Melanocyte of skin (primary cell): ENCODE measurements at places on chromosomes 11 and 22. TPM values are rescaled to one million over a fixed set of nuclear protein-coding genes. Genes with fewer than 3 reads are reported as not detected.

GDPD4 gene
- not detected in 2 replicates for total RNA-seq

VEGFB gene
- total RNA-seq = 57.1 and 66.2 TPM in 2 replicates

YPEL1 gene
- total RNA-seq = 0.34 and 0.36 TPM in 2 replicates

UBQLN3 gene
- 0.31 TPM in 1 of 2 replicates, not detected in the other for total RNA-seq

C11orf91 gene
- 0.34 and 0.36 TPM in 2 replicates for total RNA-seq

CBLIF gene
- not detected in 2 replicates for total RNA-seq

KIRREL3 gene
- not detected in 2 replicates for total RNA-seq

MMP7 gene
- total RNA-seq = 0.34 TPM in 1 of 2 replicates, not detected in the other

PHOX2A gene
- not detected in 2 replicates for total RNA-seq

HSPB2 gene
- 0.31 and 1.00 TPM in 2 replicates for total RNA-seq

MACROD1 gene
- 23.3 and 25.9 TPM in 2 replicates for total RNA-seq

TSPAN32 gene
- 0.34 and 1.1 TPM in 2 replicates for total RNA-seq

SCGB1C1 gene
- not detected in 2 replicates for total RNA-seq

MS4A12 gene
- total RNA-seq = 0.34 TPM in 1 of 2 replicates, not detected in the other

FZD4 gene
- 4.8 and 6.5 TPM in 2 replicates for total RNA-seq

KCNJ11 gene
- under 0.01 TPM in 1 of 2 replicates, not detected in the other for total RNA-seq

OR2AG2 gene
- 0.34 and 0.73 TPM in 2 replicates for total RNA-seq

CDC42BPG gene
- total RNA-seq = under 0.01 and 0.36 TPM in 2 replicates

TPH1 gene
- total RNA-seq = 0.34 and 0.36 TPM in 2 replicates

ANAPC15 gene
- total RNA-seq = 20.0 and 29.8 TPM in 2 replicates

MPPED2 gene
- 2.9 and 3.1 TPM in 2 replicates for total RNA-seq

MEI1 gene
- 1.1 TPM in 1 of 2 replicates, not detected in the other for total RNA-seq

TANGO2 gene
- total RNA-seq = 52.4 and 58.3 TPM in 2 replicates

PKP3 gene
- 0.36 and 1.4 TPM in 2 replicates for total RNA-seq

FGF4 gene
- not detected in 2 replicates for total RNA-seq

STARD10 gene
- total RNA-seq = 11.7 and 18.2 TPM in 2 replicates

OR5T1 gene
- total RNA-seq = not detected in 2 replicates

SERPING1 gene
- total RNA-seq = 2.6 and 8.3 TPM in 2 replicates

APBB1 gene
- 54.0 and 60.3 TPM in 2 replicates for total RNA-seq

TIMP3 gene
- 23.4 and 91.6 TPM in 2 replicates for total RNA-seq

KCTD21 gene
- total RNA-seq = 7.7 and 9.4 TPM in 2 replicates

ART1 gene
- total RNA-seq = not detected in 2 replicates

OR5B17 gene
- not detected in 2 replicates for total RNA-seq

SPI1 gene
- 0.36 TPM in 1 of 2 replicates, not detected in the other for total RNA-seq

MAJIN gene
- total RNA-seq = not detected in 2 replicates

MPPED1 gene
- total RNA-seq = not detected in 2 replicates

TESMIN gene
- total RNA-seq = 0.69 and 1.8 TPM in 2 replicates

SCGB1A1 gene
- not detected in 2 replicates for total RNA-seq

NXPE4 gene
- total RNA-seq = not detected in 2 replicates

FADD gene
- 71.9 and 75.9 TPM in 2 replicates for total RNA-seq

FUT4 gene
- total RNA-seq = 3.3 and 3.4 TPM in 2 replicates

CSF2RB gene
- not detected in 2 replicates for total RNA-seq

KCNK4 gene
- not detected in 2 replicates for total RNA-seq
